ENCODE measurements at places on chromosomes 6 and 20. TPM values are rescaled to one million over a fixed set of nuclear protein-coding genes. Genes with fewer than 3 reads are reported as not detected.

Gene ZNF184
- total RNA-seq, result 15.7 TPM

Gene DEFB132
- not detected for total RNA-seq

Gene CLDN20
- not detected for total RNA-seq

Gene PTK7
- 101 TPM for total RNA-seq

Gene COL9A3
- 4.6 TPM for total RNA-seq

Gene OTOR
- total RNA-seq, result not detected

Gene ERVFRD-1
- total RNA-seq, result not detected

Gene HFE
- 2.4 TPM for total RNA-seq

Gene KIAA0408
- total RNA-seq, result 40.7 TPM

DNA sequence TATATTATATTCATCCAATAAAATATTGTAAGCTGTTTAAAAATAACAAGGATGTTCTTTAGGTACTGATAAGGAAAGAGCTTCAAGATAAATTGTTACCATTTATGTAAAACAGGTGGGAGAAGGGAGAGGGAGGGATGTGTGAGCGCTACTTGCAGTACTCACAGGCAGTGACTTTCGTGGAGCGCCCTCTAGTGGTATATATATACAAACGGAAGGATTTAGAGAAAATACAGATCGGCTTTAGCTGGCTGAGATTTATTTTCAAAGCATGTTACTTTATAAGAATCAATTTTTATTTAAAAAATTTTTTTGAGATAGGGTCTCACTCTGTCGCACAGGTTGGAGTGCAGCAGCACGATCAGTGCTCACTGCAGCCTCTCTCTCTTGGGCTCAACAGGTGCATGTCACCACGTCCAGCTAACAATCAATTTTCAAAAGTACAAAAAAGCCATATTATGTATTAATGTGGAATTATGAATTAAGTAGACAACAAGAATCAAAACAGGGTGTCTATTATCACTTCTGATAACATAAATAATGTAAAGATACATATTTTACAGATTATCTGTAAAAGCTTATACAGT is 3.3 kb upstream of the MOG start:
- DNase-seq, result peak; percentile 31

GRCh38 chr6:38501931-38502330 is 137.8 kb downstream of the BTBD9 start:
- DNase-seq, result no peak

DNA sequence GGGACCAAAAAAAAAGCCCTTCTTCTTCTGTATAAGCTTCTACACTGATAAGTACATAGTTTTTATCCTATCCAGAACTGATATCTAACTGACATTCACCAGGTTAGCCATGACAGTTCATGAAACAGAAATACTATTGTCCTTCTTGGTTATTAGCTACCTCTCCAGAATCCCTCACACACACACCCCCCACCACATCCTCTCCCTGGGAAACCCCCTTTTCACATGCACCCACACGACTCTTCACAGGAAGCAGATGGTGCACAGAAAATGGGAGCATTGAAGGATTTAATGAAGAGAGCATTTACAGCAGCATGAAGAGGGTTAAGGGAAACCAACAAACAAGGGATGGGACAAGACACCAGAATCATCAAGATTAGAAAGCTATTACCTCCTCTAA is 88.9 kb downstream of the FHL5 start:
- no peak for DNase-seq

GRCh38 chr6:153090241-153090930 is 40.7 kb downstream of the RGS17 start:
- no peak for DNase-seq

DNA sequence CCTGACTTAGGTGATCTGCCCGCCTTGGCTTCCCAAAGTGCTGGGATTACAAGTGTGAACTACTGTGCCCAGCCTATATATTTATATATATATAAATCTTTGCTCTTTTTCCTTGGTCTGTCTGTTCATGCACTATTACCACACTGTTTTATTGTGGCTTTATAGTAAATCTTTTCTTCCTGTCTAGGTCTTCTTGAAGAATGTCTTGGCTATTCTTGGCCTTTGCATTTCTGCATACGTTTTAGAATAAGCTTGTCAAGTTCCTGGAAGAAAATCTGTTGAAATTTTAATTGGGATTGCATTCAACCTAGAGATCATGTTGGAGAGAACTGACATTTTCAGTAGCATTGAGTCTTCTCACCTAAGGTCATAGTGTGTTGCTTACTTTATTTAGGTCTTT is 37.1 kb downstream of the MYO6 start:
- no peak for DNase-seq

GRCh38 chr6:135176058-135176457 is 5.0 kb upstream of the MYB start:
- no peak for DNase-seq

GRCh38 chr6:159639721-159640120 is 53.3 kb downstream of the SOD2 start:
- DNase-seq, result no peak

DNA sequence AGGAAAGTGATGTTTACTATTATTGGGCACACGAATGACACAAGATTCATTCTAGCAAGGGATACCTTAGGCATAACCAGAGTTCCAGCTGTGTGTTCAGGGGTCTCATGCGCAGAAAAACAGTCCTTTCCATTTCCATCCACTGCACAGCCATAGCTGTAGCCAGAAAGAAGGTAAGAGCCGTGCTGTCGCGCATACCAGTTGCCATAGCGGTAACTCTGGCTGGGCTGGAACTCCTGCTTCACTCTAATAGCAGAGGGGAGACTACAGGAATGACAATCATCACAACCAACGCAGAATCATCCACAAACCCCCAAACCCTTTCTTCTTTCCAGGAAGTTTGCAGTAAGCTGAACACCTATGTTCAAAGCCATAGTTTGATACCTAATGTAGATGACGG is 7.5 kb downstream of the C6orf52 start:
- DNase-seq, result no peak

- DNase-seq, result no peak
These were observed 132.4 kb downstream of the ELOVL4 start for GRCh38 chr6:79814940-79815339.

GRCh38 chr6:139757784-139758183 is 383.3 kb upstream of the CITED2 start:
- DNase-seq, result no peak

GRCh38 chr20:37490663-37491350 is 30.2 kb upstream of the NNAT start:
- no peak for DNase-seq

- DNase-seq, result no peak
These were observed 23.4 kb upstream of the MCM3 start for GRCh38 chr6:52307900-52308372.
